ENCODE measurements at places on chromosomes 7 and 10. TPM values are rescaled to one million over a fixed set of nuclear protein-coding genes. Genes with fewer than 3 reads are reported as not detected.

Gene GDF2
- not detected for total RNA-seq

- H3K27ac ChIP-seq = no peak overlapping the region
- no peak for DNase-seq
- H3K27me3 ChIP-seq = no peaks in the 10 kb centered on the region
- no peaks in the 10 kb centered on the region for H3K36me3 ChIP-seq
- no peak overlapping the region for H3K4me3 ChIP-seq
Observed at GRCh38 chr7:144437370-144438191, 34.1 kb upstream of the NOBOX start.

- peaks cover 5% of the 10 kb centered on the region for H3K4me1 ChIP-seq
- H3K27me3 ChIP-seq = no peaks in the 10 kb centered on the region
- no peaks in the 10 kb centered on the region for H3K36me3 ChIP-seq
- DNase-seq = no peak
- no peak overlapping the region for H3K4me3 ChIP-seq
Observed at GRCh38 chr10:61140765-61141392, 196.9 kb upstream of the RHOBTB1 start.

Gene MRC1
- 18.9 TPM for total RNA-seq

- DNase-seq = no peak
- no peak overlapping the region for H3K27ac ChIP-seq
- no peaks in the 10 kb centered on the region for H3K36me3 ChIP-seq
- H3K4me3 ChIP-seq = no peak overlapping the region
Observed at GRCh38 chr10:71492872-71493271, 96.2 kb downstream of the CDH23 start.

- peaks cover 5% of the 10 kb centered on the region for H3K27me3 ChIP-seq
- peaks cover 22% of the 10 kb centered on the region for H3K4me1 ChIP-seq
Observed at GRCh38 chr10:132788180-132788830, 2.4 kb upstream of the NKX6-2 start.

DNA sequence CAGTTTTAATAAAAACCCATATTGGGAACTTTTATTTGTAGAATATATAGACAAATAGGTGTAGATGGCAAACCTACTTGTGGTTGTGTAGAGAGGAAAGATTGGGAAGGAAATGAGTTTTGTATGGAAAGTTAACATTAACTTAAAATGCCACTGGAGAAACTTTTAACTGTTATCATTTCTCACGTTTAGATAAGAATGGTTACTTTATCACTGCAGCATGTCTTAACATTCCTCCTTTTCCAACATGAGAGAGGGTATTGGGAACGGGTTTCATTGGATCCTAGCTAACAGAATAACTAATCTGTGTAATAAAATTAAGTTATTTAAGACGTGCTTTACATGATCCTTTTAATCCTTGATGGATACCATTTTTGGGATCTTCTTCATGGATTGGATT, 1.8 kb downstream of the LUC7L2 start:
- H3K36me3 ChIP-seq = no peaks in the 10 kb centered on the region
- no peak for DNase-seq
- H3K4me3 ChIP-seq = peak overlapping the region; percentile 100
- H3K27me3 ChIP-seq = no peaks in the 10 kb centered on the region

GRCh38 chr7:82057476-82057875, 287.6 kb upstream of the HGF start:
- DNase-seq = no peak
- no peaks in the 10 kb centered on the region for H3K36me3 ChIP-seq
- no peak overlapping the region for H3K4me3 ChIP-seq
- no peaks in the 10 kb centered on the region for H3K27me3 ChIP-seq
- no peak overlapping the region for H3K27ac ChIP-seq

DNA sequence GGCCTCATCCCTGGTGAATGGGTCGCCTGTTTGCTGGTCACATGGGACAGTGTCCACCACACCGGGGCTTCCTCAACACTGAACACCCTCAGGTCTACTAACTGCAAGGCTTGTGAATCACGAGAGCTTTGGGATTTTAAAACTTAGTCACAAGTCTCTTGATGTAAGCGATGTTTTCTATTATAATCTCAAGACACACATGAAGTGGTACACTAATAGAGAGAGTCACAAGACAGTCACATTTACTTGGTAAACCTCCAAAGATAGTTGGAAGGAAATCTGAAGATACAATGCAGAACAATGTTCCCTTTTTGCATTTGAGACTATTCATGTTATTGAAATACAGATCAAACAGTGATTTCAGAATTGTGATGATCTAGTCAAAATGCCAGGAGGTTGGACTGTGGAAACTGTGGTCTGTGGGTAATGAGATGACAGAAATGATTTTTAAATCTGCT, 233.1 kb upstream of the KLF6 start:
- H3K4me3 ChIP-seq = no peak overlapping the region
- H3K27me3 ChIP-seq = no peaks in the 10 kb centered on the region
- no peaks in the 10 kb centered on the region for H3K36me3 ChIP-seq
- H3K4me1 ChIP-seq = no peaks in the 10 kb centered on the region

Gene HOXA10
- 19.2 TPM for total RNA-seq

DNA sequence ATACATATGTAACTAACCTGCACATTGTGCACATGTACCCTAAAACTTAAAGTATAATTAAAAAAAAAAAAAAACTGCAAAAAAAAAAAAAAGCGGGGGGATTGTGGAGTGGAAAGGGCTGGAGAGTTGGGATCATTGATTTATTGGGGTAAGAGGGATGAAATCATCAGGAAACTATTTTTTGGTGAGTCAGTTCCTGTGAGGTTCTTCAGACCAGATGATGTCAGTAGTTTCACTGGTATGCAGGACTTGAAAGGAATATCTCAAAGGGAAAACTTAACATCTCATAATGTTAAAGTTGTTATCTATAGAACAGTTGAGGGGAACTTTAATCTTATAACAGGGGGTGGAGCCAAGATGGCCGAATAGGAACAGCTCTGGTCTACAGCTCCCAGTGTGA, 32.6 kb upstream of the TECTB start:
- no peak overlapping the region for H3K4me3 ChIP-seq
- DNase-seq = no peak
- no peak overlapping the region for H3K27ac ChIP-seq
- H3K4me1 ChIP-seq = no peaks in the 10 kb centered on the region

GRCh38 chr7:97842772-97843345, 29.3 kb downstream of the ASNS start:
- DNase-seq = no peak
- no peaks in the 10 kb centered on the region for H3K36me3 ChIP-seq
- no peaks in the 10 kb centered on the region for H3K27me3 ChIP-seq
- H3K27ac ChIP-seq = no peak overlapping the region

DNA sequence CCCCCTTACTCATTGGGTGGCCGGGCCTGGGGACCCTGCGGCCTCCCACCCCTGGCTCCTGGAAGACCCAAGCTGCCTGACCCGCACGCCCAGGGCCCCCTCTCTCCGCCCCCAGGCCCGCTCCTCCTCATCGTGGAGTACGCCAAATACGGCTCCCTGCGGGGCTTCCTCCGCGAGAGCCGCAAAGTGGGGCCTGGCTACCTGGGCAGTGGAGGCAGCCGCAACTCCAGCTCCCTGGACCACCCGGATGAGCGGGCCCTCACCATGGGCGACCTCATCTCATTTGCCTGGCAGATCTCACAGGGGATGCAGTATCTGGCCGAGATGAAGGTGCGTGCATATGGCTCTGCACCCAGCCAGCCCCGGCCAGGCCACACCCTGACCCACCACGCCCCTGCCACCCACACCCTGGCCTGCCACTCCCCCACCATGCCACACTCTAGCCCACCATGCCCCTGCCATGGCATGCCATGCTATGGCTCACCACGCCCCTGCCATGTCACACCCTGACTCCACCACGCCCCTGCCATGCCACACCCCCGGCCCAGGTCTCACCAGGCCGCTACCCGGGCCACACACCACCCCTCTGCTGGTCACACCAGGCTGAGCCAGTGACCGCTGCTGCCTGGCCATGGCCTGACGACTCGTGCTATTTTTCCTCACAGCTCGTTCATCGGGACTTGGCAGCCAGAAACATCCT, 18.7 kb upstream of the CSGALNACT2 start:
- no peak overlapping the region for H3K27ac ChIP-seq
- DNase-seq = no peak
- H3K4me3 ChIP-seq = no peak overlapping the region
- H3K27me3 ChIP-seq = no peaks in the 10 kb centered on the region
- H3K36me3 ChIP-seq = no peaks in the 10 kb centered on the region
- H3K4me1 ChIP-seq = peaks cover 4% of the 10 kb centered on the region

DNA sequence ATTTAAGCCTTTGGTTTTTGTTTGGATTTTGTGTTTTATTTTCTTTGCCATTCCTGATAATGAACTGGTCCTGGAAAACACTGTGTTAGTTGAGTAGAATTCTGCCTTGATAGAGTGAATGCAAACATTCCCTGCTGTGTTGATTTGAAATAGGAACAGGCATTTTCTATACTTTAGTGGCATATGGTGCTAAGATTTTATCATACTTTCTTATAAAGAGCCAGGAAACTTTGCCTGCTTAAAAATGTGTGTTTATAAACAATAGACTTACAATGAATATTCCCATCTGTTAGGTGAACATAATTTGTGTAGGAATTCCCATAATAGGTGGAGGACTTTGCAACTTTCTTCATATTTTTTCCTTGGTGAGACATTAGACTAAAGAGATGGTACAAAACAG, 333.3 kb downstream of the SDK1 start:
- H3K27me3 ChIP-seq = no peaks in the 10 kb centered on the region
- no peak overlapping the region for H3K4me3 ChIP-seq
- H3K4me1 ChIP-seq = no peaks in the 10 kb centered on the region
- H3K27ac ChIP-seq = no peak overlapping the region
- no peaks in the 10 kb centered on the region for H3K36me3 ChIP-seq

GRCh38 chr10:61000769-61001730, 57.1 kb upstream of the RHOBTB1 start:
- no peaks in the 10 kb centered on the region for H3K27me3 ChIP-seq
- peak overlapping the region; percentile 51 for H3K4me3 ChIP-seq
- H3K27ac ChIP-seq = no peak overlapping the region
- no peaks in the 10 kb centered on the region for H3K36me3 ChIP-seq

- H3K4me1 ChIP-seq = no peaks in the 10 kb centered on the region
- peaks cover 96% of the 10 kb centered on the region for H3K36me3 ChIP-seq
- no peak for DNase-seq
- H3K27ac ChIP-seq = no peak overlapping the region
- no peak overlapping the region for H3K4me3 ChIP-seq
Observed at GRCh38 chr7:98956469-98956868, 78.1 kb downstream of the TRRAP start.

- no peak for DNase-seq
- H3K27me3 ChIP-seq = no peaks in the 10 kb centered on the region
- H3K4me1 ChIP-seq = peaks cover 21% of the 10 kb centered on the region
- no peaks in the 10 kb centered on the region for H3K36me3 ChIP-seq
- no peak overlapping the region for H3K27ac ChIP-seq
Observed at GRCh38 chr10:34323192-34323591, 491.9 kb downstream of the PARD3 start.

- H3K36me3 ChIP-seq = no peaks in the 10 kb centered on the region
- DNase-seq = no peak
- H3K4me3 ChIP-seq = no peak overlapping the region
- H3K27ac ChIP-seq = no peak overlapping the region
- peaks cover 10% of the 10 kb centered on the region for H3K4me1 ChIP-seq
Observed at GRCh38 chr10:92847202-92847864, 987 bp upstream of the EXOC6 start.

DNA sequence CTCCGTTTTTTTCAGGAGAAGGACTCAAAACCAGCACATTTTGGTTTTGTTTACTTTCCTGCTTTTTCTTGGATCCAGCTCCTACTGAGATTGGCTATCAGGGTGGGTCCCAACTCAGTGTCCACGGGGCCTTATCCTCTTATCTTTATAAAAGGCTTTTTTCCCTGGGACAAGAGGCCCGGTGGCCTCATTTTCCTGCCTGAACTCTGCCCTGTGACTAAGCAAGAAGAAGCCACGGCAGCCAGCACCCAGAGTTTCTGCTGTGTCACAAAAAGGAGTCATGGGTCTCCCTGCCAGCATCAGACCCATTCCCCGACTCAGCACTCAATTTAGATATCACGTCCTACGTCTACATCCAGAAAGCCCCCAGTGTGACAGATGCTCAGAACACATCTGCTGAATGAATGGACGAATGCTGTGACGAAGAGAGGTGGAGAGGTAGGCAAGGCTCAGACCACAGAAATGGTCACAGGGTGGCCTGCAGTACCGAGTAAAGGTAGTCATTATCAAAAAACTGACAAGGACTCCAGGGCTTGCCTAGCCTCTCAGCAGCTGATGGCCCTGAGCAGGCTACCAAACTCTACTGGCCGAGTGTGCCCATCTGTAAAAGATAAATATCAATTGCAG, 16.7 kb downstream of the DLG5 start:
- peak overlapping the region; percentile 10 for H3K27ac ChIP-seq
- H3K36me3 ChIP-seq = no peaks in the 10 kb centered on the region
- no peak overlapping the region for H3K4me3 ChIP-seq
- no peak for DNase-seq

DNA sequence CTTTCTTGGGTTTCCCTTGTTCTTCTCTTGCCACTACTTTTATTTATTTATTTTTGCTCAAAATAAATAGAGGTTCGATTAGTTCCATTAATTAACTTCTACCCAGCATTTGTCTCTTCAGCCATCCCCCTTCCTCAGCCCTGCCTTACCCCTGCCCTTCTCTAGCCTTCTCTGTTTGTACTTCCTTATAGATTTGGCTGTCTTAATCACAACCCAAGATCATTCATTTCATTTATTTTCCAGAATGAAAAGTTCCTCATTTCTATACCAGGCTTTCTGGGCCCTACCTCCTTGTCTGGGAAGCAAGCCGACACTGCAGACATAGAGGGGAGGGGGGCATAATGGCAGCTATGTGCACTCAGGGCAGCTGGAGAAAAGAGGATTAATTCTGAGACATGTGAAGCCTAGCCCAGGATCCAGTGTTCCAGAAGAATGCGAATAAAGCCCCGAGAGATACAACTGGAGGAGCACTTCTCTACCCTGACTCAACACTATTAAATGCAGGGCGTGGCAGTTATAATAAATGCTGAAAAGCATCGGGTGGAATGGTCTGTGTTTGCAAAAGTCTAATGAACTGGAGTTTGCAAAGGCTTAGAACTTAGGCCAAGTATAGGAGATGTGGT, 6.4 kb upstream of the PDCD4 start:
- H3K27me3 ChIP-seq = no peaks in the 10 kb centered on the region
- H3K4me1 ChIP-seq = peaks cover 82% of the 10 kb centered on the region
- DNase-seq = peak; percentile 88
- H3K4me3 ChIP-seq = no peak overlapping the region
- H3K27ac ChIP-seq = peak overlapping the region; percentile 86
- no peaks in the 10 kb centered on the region for H3K36me3 ChIP-seq

- no peak overlapping the region for H3K4me3 ChIP-seq
- DNase-seq = no peak
- no peaks in the 10 kb centered on the region for H3K36me3 ChIP-seq
- no peaks in the 10 kb centered on the region for H3K27me3 ChIP-seq
- H3K27ac ChIP-seq = no peak overlapping the region
Observed at GRCh38 chr10:86359111-86359510, 7.5 kb downstream of the GRID1 start.

- no peaks in the 10 kb centered on the region for H3K36me3 ChIP-seq
- H3K4me3 ChIP-seq = no peak overlapping the region
- H3K27me3 ChIP-seq = no peaks in the 10 kb centered on the region
Observed at GRCh38 chr10:121130382-121130781, 279.2 kb downstream of the WDR11 start.

Gene GNAT3
- total RNA-seq = not detected

Gene GJD4
- not detected for total RNA-seq
